Naive thymus-derived CD8-positive, alpha-beta T cell (primary cell): ENCODE measurements at places on chromosomes 5 and 9. TPM values are rescaled to one million over a fixed set of nuclear protein-coding genes. Genes with fewer than 3 reads are reported as not detected.

The GPR21 gene
- polyA plus RNA-seq = not detected

The ENTPD8 gene
- not detected for polyA plus RNA-seq

The NR4A3 gene
- not detected for polyA plus RNA-seq

The PCSK5 gene
- polyA plus RNA-seq = 6.5 TPM

The SIGMAR1 gene
- 78.4 TPM for polyA plus RNA-seq

The EQTN gene
- polyA plus RNA-seq = not detected

The SLC36A3 gene
- polyA plus RNA-seq = not detected

GRCh38 chr9:107750741-107751566, 261.4 kb upstream of the KLF4 start:
- no peak for DNase-seq
- H3K27ac ChIP-seq = no peak overlapping the region
- no peak overlapping the region for H3K4me3 ChIP-seq
- H3K27me3 ChIP-seq = no peaks in the 10 kb centered on the region
- no peaks in the 10 kb centered on the region for H3K36me3 ChIP-seq
- no peaks in the 10 kb centered on the region for H3K4me1 ChIP-seq

DNA sequence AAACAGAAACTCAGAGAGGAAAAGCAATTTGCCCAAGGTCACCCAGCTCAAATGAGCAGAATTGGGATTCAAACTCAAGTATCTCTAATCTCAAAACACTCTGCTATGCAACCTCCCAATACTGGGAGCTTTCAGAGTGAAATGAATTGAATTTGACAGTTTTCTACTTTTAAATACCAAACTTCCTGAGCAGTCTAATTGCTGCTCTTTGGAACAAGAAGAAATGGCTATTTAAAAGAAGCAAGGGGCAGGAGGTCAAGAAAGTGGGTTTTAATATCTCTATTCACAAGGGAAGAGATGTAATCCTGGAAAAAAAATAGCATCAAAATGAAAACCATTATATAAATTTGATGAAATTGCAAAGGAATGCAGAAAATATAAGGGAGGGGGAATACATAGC, 142.6 kb downstream of the INSYN2B start:
- H3K4me1 ChIP-seq = peaks cover 2% of the 10 kb centered on the region
- DNase-seq = no peak
- no peak overlapping the region for H3K27ac ChIP-seq
- H3K36me3 ChIP-seq = peaks cover 29% of the 10 kb centered on the region
- H3K4me3 ChIP-seq = no peak overlapping the region

DNA sequence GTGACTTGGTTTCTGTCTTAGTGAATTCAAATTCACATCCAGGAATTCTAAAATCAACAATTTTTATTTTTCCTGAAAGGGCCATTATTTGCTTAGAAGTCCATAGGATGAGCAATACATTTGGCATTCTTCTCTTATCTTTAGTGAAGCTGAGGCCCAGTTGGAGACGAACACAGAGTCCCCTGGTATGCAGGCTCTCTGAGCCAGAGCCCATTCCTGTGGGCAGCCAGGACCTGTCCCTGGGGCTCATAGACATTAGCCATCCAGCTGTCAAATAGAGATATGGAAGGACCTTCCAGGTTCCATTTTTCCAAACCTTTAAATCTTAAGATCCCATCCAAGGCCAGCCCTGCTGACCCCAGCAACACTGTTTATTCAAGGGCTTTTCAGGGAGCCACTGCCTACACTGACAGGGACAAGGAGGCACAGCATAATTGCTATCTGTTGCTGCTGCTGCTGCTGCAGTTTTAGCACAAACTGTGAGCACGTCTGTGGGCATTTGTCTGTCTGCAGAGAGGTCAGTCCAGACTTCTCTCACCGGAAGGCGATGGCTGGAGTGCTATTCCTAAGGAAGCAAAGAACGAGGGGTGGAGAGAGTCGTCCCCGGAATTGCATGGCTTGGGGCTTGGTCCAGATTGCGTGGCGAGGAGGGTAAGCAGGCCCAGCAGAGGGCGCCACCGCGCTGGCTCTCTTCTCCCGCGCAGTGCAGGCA, 639.0 kb downstream of the CCDC171 start:
- H3K4me1 ChIP-seq = peaks cover 6% of the 10 kb centered on the region
- no peaks in the 10 kb centered on the region for H3K27me3 ChIP-seq
- H3K27ac ChIP-seq = no peak overlapping the region
- H3K4me3 ChIP-seq = no peak overlapping the region
- DNase-seq = peak; percentile 50

DNA sequence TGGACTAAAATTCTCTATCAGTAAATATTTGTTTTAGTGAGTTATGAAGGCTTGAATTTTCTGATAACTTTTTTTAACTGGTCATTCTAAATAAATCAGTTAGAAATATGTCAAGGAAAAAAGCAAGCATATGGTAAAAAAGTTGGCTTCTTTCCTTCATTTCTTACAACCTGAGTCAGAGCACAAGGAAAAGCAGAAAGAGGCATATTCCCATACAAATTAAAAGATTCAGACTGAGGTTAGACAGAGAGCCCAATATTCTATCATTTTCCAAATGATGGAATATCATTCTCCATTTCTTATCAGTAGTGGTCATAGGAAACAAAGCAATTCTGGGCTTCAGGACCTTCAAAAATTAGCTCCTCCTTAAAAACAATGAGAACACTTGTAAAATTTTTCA, 732.1 kb downstream of the MAT2B start:
- no peaks in the 10 kb centered on the region for H3K27me3 ChIP-seq
- no peak overlapping the region for H3K4me3 ChIP-seq
- no peak overlapping the region for H3K27ac ChIP-seq
- H3K4me1 ChIP-seq = no peaks in the 10 kb centered on the region
- no peaks in the 10 kb centered on the region for H3K36me3 ChIP-seq
- DNase-seq = no peak

DNA sequence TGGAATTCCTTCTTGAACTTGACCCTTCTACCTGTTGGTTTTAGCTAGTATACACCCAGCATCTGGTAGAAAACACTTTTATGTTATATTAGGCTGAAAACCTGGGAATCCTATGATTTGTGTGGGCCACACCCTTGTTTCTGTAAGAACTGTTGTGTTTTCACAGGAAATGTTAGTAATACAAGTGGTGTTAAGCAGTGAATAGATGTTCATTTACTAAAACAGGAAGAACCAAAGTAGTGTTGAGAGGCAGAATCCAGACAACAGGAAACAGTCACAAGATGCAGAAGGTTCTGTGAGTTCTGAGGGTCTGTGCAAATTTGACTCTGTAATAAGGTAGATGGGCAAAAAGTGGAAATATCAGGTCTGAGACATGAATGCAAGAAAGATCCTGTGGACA, 73.0 kb upstream of the RAI14 start:
- no peak overlapping the region for H3K4me3 ChIP-seq
- DNase-seq = no peak
- no peaks in the 10 kb centered on the region for H3K4me1 ChIP-seq
- H3K27me3 ChIP-seq = peaks cover 15% of the 10 kb centered on the region
- H3K36me3 ChIP-seq = no peaks in the 10 kb centered on the region
- H3K27ac ChIP-seq = no peak overlapping the region

- no peaks in the 10 kb centered on the region for H3K4me1 ChIP-seq
- no peaks in the 10 kb centered on the region for H3K27me3 ChIP-seq
- no peak overlapping the region for H3K27ac ChIP-seq
- no peak for DNase-seq
Observed at GRCh38 chr5:21802869-21803490, 1050.2 kb downstream of the CDH12 start.

DNA sequence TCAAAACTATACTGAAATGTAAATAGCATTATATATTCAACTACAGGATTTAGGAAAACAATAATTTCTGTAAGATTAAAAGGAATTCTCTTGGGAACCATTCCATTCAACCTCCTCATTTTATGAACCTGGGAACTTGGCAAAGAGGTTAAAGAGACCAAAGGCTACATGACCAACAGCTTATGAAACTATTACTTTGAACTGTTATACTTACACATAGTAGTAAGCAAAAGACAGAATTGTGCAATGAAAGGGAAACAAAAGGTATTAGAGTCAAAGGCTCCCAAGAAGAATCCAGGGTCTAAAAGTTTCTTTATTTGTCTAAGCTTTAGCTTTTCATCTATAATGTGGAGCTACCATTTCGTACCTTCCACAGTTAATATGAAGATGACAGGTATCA, 7.2 kb downstream of the C9orf72 start:
- H3K27me3 ChIP-seq = no peaks in the 10 kb centered on the region
- DNase-seq = no peak
- H3K4me3 ChIP-seq = no peak overlapping the region

DNA sequence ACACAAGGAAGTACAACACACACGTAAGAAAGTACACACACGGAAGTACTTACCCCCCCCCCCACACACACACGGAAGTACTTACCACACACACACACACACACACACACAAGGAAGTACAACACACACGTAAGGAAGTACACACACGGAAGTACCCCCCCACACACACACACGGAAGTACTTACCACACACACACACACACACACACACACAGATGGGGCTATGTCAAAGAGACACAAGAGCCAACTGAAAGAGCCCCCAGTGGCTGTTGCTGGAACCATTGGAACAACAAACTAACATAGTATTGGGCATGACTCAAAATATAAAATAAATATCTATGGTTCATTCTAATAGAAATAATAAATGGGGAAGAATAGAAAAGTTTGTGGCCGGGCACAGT, 4.9 kb upstream of the MAPK9 start:
- no peak for DNase-seq
- no peak overlapping the region for H3K4me3 ChIP-seq
- peaks cover 31% of the 10 kb centered on the region for H3K4me1 ChIP-seq

DNA sequence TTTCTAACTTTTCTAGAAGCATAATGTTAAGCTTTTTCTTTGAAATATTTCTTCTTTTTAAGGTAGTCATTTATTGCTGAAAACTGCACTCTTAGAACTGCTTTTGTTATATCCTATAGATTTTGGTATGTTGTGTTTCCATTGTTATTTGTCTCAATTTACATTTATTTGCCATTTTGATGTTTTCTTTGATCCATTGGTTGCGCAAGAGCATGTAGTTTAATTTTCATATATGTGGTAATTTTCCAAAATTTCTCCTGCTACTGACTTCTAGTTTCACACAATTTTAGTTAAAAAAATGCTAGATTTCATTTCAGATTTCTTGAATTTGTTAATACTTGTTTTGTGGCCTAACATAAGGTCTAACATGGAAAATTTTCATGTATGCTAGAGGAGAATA, 1029.3 kb upstream of the TYRP1 start:
- no peaks in the 10 kb centered on the region for H3K36me3 ChIP-seq
- H3K27ac ChIP-seq = no peak overlapping the region
- no peaks in the 10 kb centered on the region for H3K27me3 ChIP-seq
- H3K4me3 ChIP-seq = no peak overlapping the region
- DNase-seq = no peak
- H3K4me1 ChIP-seq = no peaks in the 10 kb centered on the region

DNA sequence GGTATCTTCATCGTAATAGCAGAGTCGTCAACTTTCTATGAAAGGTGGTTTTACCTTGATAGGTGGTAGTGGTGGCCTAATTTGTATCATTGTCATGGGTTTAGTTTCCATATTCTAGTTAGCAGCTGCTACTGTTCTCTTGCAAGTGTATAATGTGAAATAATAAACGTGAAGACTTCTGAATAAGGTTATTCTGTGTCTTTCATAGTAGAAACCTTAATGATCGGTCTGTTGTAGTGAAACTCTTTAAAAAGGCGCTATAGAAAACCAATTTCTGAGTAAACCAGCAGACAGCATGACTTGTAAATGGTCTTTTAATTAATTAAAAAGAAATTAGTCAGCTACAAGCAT, 1.6 kb downstream of the SET start:
- peak overlapping the region; percentile 100 for H3K4me3 ChIP-seq
- peaks cover 51% of the 10 kb centered on the region for H3K4me1 ChIP-seq
- no peak for DNase-seq

GRCh38 chr9:116411506-116411905, 257.9 kb downstream of the PAPPA start:
- no peaks in the 10 kb centered on the region for H3K27me3 ChIP-seq
- H3K27ac ChIP-seq = no peak overlapping the region
- H3K4me1 ChIP-seq = no peaks in the 10 kb centered on the region
- H3K36me3 ChIP-seq = peaks cover 8% of the 10 kb centered on the region
- no peak overlapping the region for H3K4me3 ChIP-seq
